ENCODE measurements at places on chromosomes 6 and 20.

GRCh38 chr6:127477658-127478057 lies 18.5 kb upstream of the KIAA0408 start:
- DNase-seq, result no peak

- no peak for DNase-seq
Measured at GRCh38 chr6:123017104-123017682, 21.2 kb downstream of the CLVS2 start.

GRCh38 chr6:99613409-99613704 lies 6.7 kb downstream of the PRDM13 start:
- no peak for DNase-seq

DNA sequence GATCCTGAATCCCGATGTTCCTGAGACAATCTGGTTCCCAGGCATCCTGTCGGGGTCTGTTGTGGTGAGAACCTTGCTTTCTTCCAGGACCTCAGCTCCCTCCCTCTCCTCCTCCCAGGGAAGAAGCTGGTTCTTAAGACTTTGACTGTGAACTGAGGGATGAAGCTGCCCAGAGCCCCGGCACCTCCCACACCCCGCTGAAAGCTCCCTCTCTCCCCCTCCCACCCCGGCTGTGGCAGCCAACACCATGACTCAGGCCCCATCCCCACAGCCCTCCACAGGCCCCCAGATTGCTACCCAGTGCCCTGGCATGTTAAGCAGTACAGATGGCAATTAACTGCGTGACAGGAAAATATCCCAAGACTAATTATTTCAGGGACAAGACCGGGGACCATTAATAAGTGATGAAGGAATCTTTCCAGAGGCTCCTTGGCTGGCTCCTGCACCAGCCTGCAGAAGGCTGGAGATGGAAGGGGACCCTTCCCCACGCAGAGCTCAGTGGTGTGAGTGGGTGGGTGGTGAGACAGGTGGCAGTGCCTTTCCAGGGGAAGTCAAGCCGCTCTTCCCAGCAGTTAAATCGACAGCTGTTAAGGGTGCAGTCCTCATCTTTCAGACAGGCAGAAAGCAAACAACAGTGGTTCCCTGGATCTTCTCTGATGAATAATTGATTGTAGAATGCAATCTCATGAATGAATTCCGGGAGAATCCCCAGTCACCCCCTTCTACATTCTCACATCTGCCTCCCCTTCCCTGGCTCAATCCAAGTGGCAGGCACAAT lies 237.9 kb downstream of the LRFN2 start:
- DNase-seq, result no peak

- no peak for DNase-seq
Measured at GRCh38 chr20:57680131-57680716, 29.6 kb downstream of the PMEPA1 start.

GRCh38 chr20:4998160-4998651 lies 3.1 kb downstream of the SLC23A2 start:
- no peak for DNase-seq

GRCh38 chr6:160356074-160356744 lies 8.0 kb downstream of the SLC22A3 start:
- DNase-seq, result no peak

DNA sequence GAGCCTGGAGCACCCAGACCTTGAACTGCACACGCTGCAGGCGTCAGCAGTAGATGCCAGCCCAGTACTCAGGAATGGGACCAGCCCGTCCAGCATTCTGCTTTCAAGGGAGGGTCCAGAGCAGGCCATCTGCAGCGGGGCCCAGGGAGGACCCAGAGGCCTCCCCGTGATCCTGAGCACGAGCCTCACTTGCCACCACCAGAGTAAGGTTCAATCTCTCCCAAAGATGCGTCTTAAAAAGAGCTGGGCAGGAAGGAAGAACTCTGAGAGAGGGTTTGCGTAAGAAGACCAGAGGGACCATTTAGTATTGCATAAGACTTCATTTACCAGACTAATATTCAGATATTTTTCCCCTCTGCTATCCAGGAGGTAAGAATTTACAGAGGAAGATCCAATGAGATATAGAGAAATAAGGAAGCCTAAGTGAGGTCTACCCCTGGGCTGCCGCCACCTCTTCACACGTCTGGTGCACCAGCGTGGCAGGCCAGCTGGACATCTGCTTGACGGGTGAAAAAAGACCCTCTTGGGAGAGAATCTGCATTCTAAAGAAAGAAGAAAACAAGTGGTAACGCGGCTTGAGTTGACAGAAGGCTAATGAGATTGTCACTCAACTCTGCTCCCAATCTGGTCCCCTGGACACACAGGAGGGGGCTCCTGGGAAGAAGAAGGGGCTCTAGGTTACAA lies 107.3 kb downstream of the PRND start:
- no peak for DNase-seq

GRCh38 chr6:126188279-126188909 lies 151.5 kb upstream of the CENPW start:
- no peak for DNase-seq

DNA sequence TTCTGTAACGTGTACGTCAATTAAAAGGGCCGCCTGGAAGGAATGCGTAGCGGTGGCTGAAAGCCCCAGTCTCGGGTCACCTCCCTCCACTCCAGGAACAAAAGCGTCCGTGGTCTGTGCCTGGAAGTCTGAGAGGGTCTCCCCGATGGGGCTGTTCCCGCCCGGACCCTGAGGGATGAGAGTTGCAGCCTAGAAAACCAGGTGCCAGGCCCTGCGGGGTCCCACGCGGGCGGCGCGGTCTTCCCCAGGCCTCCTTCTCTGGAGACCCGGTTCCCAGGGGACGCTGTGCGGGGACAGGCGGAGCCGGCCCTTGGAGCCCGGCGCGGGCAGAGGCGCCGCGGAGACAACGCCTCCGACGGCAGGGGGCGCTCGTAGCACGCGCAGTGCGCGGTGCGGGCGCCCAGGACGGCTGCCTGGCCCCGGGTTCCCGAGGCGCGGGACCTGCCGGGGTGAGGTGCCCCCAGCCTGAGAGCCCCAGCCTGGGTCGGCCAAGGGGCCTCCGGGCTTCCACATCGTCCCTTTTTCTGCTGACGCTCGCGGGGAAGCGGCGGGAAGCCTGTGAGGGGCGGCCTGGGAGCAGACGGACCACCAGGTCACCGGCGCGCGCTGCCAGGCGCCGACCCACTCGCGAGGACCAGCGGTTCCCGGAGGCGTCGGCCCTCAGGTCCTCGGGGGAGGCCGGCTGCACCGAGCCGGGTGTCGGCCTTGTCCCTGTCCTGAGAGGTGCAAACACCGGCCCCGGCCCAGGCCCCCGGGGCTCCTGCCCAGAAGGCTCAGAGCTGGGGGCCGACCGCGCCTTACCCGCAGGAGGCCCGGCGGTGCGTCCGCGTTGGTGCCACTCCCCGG lies 5.3 kb upstream of the FOXC1 start:
- DNase-seq, result no peak

DNA sequence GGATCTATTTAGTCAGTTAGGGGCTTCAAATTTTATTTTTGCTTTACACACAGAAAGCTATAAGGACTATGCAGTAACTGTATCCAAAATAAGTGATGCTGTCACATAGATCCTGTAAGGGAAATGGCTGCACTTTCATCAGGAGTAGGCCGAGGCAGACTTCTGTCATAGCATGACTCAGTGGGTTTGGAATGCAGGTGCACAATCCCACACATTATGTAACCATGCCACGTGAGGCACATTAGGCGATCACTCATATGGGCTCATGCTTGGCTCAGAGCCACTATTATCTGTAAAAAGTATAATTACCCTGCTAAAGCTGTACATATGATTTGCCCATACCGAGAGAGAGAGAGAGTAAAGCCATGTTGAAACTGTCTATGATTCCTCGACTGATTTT lies 1189.4 kb upstream of the EYS start:
- no peak for DNase-seq

- no peak for DNase-seq
Measured at GRCh38 chr6:18405477-18406293, 18.5 kb downstream of the RNF144B start.

- DNase-seq, result no peak
Measured at GRCh38 chr6:114713690-114714089, 370.9 kb upstream of the HS3ST5 start.

DNA sequence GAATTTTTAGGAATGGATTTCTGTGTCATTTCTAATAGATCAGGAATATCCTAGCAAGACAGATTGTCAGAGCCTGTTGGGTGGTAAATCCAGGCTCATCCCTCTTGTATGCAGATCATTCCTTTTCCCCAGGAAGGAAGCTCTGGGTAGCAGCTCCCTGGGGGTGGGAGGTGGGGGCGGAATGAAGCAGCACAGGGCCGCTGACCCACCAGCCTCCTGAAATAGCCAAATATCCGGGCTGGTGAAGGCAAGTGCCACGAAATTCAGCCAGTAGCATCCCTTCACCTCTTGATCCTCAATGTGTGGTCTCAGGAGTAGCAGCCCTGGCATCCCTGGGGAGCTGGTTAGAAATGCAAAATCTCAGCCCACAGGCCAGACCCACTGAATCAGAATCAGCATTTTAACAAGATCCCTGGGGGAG lies 256.9 kb downstream of the LRFN2 start:
- peak; percentile 57 for DNase-seq

GRCh38 chr20:54043076-54043967 lies 27.1 kb downstream of the BCAS1 start:
- no peak for DNase-seq

DNA sequence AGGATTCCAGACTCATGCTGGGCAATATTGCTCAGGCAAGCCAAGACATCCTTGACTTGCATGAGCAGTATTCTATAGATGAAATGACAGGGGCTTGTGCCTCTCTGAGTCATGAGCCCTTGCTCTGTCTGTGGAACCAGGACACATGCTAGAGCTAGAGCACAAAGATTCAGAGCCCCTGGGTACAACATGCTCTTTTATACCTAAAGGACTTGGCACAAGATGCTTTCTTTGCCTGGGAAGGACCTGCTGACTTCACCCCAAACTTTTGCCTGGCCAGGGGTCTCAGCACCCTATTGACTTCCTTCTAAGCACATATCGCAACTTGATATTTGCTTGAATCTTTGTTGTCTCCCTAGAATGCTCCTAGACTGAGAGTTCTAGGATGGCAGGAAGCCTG lies 27.4 kb downstream of the TGM6 start:
- no peak for DNase-seq

DNA sequence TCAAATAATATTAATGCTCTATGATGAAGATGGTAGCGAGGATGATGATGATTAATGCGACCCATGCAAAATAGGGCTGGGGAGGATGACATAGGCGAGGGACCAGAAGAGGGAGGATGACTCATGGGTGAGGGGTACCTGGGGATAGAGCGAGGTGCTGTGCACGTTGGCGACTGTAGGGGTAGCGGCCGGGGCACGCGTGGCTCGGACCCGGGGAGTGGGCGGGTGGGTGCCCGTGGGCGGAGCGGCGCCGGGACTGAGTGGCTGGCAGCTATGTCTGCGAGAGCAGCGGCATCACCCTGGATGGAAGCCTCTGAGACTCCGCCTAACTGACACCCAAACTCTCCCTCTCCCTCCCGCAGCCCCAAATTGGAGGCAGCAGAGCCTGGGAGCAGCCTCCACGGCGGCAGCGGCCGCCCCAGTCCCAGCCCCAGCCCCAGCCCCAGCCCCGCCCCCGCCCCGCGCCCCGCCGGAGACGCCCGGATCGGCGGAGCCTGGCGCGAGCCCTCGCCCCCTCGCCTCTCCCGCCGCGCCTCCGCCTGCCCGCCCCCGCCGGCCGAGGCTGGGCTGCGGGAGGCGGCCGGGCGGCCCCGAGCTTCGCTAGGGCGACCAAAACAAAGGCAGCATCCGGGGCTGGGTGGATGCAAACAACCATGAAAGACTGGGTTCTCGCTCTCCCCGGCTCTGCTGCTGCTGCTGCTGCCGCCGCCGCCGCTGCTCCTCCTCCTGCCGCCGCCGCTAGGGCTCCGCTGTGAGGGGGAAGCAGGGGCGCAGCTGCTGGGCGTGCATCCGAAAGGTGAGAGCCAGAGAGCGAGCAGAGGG lies at the start of gene RIMS1:
RIMS1 (plus strand) TSS at position 367 of the 822 bp plus-strand sequence. CDS start 474 bp downstream, outside the sequence.
- peak; percentile 20 for DNase-seq

- peak; percentile 35 for DNase-seq
Measured at GRCh38 chr6:108497883-108498282, 62.8 kb upstream of the FOXO3 start.

- DNase-seq, result peak; percentile 5
Measured at GRCh38 chr6:33904050-33904746, 100.4 kb upstream of the MLN start.

GRCh38 chr6:149452037-149452939 lies 32.5 kb downstream of the ZC3H12D start:
- DNase-seq, result no peak
